ENCODE measurements at places on chromosomes 6 and 20. TPM values are rescaled to one million over a fixed set of nuclear protein-coding genes. Genes with fewer than 3 reads are reported as not detected.

The TRAPPC3L gene
- total RNA-seq = not detected

DNA sequence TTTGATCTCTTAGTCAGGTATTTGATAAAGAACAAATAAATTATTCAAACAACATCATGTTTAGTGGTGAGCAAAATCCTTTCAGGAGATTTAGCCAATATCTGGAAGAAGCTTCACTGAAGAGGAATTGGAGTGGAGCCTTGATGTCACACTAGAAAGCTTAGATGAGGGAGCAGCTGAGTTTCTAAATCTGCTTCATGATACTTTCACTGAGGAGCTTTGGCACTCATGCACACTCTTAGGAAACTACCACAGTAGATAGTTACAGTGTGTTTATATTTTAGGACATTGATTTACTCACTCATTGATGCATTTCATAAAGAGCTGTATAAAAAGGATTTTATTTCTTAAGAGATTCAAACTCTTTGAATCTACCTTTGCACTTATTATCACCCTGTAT is 366.2 kb upstream of the BTBD3 start:
- DNase-seq = no peak

GRCh38 chr6:168662301-168662936 is 221.4 kb downstream of the SMOC2 start:
- no peak for DNase-seq

- no peak for DNase-seq
These were observed 5.6 kb upstream of the GLO1 start for GRCh38 chr6:38708496-38708895.

The NMBR gene
- total RNA-seq = not detected

The SIRPB2 gene
- not detected for total RNA-seq

The PPIL6 gene
- total RNA-seq = not detected

The ALDH8A1 gene
- 1.2 TPM for total RNA-seq

GRCh38 chr6:65259059-65259458 is 448.0 kb downstream of the EYS start:
- no peak for DNase-seq

The CALHM6 gene
- total RNA-seq = 24.8 TPM
